ENCODE measurements at places on chromosomes 5 and 9.

DNA sequence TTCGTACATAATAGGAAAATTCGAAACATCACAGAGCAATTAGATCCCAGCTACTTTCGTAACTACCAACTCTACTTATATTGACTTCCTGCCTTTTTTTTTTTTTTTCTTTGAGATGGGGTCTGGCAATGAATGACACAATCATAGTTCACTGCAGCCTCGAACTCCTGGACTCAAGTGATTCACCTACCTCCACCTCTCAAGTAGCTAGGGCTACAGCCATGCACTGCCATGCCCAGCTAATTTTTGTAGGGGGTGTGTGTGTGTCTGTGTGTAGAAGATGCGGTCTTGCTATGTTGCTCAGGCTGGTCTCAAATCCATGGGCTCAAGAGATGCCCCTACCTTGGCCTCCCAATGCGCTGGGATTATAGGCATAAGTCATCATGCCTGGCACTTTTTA is 5.8 kb upstream of the PAIP2 start:
- DNase-seq, result no peak

GRCh38 chr9:108994695-108995094 is 18.6 kb downstream of the CTNNAL1 start:
- DNase-seq, result no peak

DNA sequence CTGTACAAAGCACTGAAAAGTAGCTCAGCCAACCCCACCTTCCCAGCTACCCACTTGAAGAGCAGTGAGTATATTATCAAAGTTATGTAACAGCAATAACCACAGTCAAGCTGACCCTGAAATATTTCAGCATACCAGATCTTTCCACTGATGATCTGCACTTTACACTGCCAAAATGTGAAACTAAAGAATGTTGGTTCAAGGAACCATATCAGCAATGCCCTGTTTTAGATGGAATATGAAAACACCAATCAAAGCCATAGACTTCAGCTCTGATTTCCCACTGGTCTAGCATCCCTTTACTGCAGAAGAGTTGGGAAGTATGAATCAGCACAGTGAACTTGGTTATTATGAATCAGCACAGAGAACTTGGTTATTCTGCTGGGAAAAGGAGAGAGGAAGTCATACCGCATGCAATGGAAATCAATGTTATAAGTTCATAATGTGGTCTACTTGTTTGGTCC is 20.0 kb downstream of the CEMIP2 start:
- no peak for DNase-seq

- DNase-seq, result no peak
Measured at GRCh38 chr9:33167972-33168461, 881 bp upstream of the B4GALT1 start.

DNA sequence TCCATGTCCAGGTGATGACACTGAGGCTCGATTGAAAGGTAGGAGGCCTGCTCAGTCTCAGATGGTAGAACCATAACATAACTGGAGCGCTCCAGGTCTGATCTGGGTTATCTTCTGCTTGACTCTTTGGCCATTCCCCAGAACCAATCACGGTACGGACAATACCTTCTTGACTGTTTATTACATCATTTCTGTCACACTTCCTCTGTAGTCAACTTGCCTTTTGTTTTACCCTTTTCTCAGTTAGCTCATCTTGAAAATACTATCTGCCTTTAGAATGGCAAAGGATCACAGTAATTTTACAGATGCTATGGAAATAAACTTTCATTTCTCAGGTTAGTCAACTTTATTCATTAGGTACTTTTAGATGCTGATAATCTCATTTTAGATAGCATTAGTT is 22.4 kb downstream of the GLRA1 start:
- DNase-seq, result no peak

- DNase-seq, result no peak
Measured at GRCh38 chr5:166436872-166437271, 1854.6 kb upstream of the WWC1 start.

DNA sequence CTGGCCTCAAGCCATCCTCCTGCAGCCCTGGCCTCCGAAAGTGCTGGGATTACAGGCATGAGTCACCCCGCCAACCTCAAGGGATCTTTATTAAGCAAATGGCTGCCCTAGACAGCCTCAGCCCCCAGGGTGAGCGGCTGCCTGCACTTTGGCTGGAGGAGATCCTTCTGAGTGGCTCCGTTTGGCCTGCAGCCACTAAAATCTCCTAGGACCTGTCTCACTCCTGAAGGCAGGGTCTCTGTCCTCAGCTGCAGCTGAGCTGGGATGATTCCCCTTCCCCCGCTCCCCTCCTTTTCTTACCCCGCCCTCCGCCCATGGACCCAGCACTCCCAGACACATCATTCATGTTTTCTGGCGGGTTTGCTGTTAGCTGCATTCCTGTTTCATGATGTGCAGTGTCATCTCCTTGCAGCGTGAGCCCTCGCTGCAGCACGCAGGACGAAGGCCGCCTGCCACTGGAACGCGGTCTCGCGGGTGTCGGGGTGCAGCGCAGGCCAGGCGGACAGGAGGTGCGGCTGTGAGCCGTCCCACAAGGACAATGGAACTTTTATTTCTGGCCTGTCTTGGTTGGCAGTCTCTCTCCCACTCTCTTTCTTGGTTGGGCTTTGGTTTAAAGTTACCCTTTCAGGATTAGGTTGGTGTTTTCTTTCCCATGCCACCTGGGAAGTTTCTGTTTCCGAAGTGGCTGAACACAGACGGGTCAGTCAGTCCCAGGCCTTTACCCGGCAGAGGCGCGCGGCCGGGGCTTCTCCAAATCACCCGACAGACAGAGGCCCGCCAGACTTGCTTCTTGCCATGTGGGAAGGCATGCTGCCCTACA is 137.1 kb downstream of the FOXD1 start:
- DNase-seq, result no peak
